NCI-H2081 (cell line): ENCODE measurements at places on chromosomes 16 and 17.

GRCh38 chr17:81509972-81510784, 2.4 kb downstream of the ACTG1 start:
- DNase-seq = no peak

DNA sequence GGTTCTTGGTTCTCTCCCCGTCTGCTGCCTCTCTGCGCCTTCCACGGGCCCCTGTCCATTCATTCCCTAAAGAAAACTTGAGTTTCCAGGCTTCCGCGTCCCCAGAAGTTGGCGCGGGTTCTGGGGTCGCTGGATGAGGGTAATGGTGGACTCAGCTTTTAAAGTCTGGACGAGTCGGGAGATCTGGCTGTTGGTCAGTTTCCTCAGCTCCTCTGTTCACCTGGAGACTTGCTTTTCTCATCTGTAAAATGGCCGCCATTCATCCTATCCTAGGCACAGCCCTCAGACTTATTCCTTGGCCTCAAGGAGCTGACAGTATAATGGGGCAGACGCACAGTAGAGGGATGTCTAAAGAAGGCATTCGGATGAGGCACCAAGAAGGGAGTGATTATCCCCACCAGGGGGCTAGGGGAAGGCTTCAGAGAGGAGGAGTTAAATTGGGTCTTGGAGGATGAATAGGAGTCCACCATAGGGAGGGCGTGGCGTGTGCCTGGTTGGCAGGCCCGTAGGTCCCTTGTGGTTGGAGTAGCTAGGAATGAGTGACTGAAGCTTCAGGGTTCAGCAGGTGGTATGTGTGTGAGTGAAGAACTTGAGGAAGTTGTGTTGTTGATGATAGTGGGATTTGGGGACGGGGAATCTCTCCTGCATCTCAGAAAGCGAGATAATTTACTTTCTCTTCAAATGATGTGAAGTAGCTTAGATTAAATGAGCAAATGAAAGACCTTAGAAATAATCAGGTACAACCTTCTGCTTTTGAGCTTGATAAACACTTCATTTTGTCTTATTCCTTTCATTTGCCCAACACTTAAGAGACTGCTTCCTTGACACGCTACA, 652 bp downstream of the VPS35L start:
- DNase-seq = no peak

DNA sequence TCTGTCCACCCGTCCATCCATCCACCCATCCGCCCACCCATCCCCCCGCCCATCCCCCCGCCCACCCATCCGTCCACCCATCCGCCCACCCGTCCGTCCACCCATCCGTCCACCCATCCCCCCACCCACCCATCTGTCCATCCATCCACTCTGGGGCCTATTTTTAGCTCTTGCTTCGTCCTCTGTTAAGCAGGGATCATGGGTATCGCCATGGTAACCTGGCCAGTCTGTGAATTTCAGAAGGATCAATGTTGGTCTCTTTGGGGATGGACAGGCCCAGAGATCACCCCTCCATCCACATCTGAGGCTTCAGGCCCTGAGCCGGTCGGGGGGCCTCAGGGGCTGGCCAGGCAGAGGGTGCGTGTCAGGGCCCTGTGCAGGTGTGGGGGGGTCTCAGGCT, 15.2 kb upstream of the DPEP1 start:
- no peak for DNase-seq

DNA sequence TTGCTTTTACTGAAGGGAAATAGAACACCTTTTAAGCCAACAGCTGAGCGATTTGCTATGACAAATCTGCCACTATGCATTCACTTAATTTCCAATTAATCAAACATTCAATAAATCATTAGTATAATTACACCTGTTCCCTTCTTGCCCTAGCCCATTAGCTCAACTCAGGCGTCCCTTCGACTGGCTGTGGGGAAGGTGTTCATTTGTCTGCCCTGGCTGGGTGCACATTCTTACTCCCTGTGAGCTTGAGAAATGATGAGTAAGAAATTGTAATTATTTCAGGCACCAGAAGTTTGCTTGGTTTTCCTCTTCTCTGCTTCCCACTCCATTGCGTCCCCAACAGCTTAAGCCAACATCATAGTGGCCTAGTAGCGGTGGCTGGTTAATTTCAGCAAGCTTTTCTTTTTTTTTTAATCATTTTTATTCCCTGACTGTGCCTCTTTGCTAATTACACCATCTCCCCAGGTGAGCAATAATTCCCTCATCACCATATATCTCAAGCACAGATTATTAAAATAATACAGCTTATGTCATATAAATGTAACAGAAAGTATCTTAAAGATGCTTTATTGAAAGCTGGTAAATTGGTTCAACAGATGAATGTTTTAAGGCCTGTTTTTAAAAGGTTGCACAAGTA, 623.9 kb upstream of the RBFOX1 start:
- no peak for DNase-seq

GRCh38 chr17:79844869-79845600, 5.8 kb upstream of the CBX4 start:
- peak; percentile 42 for DNase-seq

GRCh38 chr16:66434619-66435430, 7.7 kb downstream of the BEAN1 start:
- DNase-seq = no peak

DNA sequence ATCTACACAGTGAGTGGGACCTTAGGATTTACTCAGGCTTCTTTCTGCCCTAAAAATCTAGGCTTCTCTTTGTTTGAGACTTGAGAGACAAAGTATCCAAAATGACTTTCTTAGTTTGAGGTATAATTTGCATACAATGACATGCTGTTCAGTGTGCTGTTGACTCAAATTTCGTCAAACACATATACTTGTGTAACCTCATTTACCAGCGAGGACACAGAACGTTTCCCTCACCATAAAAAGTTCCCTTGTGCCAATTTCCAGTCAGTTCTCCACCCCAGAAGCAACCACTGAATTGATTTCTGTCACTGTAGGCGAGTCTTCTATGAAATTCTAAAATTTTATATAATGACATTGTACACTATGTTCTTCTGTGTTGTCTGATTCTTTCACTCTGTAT, 68.0 kb upstream of the MAF start:
- DNase-seq = no peak

GRCh38 chr16:49750341-49751000, 105.4 kb downstream of the ZNF423 start:
- DNase-seq = no peak

DNA sequence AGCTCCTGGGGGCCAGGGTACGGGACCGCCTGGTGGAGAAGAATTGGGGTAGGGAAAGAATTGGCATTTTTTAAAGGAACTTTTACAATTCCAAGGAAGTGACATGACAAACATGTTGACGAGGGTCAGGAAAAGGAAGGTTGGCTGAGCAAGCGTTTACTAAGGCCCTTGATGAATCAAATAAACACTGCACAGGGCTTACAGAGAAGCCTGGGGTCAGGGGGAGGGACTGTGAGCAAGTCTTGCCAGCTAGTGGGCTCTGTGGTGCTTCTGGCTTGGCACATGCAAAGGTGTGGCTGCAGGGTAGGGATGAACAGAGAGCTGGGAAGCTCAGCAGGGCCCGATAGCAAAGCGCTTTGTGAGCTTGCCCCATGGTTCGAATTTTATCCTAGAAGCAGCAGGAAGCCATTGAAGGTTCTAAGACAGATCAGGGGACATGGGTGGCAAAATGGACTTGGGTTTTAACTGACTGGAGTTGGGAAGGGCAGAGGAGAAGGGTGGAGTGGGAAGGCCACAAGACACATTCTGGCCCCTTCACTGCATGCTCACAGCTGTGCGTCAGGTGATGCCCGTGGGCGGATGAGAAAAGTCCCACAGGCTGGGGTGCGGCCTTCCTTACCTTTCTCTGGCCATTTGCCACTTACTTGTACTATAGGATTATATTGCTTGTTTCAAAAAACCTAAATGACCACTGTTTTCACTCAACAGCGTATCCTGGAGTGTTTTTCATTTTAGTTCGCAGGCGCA, 117.8 kb downstream of the SOCS1 start:
- no peak for DNase-seq

- no peak for DNase-seq
Observed at GRCh38 chr16:28304214-28304613, 11.9 kb downstream of the SBK1 start.

DNA sequence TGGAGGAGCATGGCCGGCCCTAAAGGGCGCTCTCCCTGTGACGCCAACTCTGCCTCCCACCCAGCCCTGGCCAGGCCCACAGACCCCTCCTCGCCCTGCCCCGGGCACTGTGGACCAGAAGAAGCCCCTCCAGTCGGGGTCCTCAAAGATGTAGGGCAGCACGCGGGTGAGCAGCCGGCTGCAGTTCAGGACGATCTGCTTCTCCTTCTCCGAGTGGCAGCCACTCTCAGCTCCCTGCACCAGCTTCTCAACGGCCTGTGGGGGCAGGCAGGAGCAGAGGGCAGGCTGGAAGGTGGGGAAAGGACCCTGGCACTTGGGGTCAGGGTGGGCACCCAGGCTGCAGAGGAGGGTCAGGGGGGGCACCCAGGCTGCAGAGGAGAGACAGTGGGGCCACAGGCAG, 8.9 kb downstream of the HID1 start:
- DNase-seq = no peak

DNA sequence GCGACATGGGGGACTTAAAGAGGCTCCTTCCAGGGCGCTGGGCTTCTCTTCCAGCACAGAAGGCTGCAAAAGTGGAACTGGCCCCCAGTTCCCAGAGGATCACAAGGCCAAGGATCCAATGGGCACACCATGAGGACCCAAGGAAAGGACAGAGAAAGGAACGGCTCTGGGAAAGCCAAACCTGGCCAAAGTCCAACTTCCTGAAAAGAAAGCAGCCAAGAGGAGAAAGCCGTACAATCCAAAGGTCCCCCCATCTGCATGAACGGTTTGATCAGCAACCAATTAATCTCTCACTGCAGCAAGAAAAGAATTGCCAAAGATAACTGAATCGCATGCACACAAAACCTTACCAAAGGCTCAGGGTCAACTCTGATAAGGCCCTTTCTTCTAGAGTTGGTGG, 19.8 kb upstream of the ICAM2 start:
- no peak for DNase-seq

DNA sequence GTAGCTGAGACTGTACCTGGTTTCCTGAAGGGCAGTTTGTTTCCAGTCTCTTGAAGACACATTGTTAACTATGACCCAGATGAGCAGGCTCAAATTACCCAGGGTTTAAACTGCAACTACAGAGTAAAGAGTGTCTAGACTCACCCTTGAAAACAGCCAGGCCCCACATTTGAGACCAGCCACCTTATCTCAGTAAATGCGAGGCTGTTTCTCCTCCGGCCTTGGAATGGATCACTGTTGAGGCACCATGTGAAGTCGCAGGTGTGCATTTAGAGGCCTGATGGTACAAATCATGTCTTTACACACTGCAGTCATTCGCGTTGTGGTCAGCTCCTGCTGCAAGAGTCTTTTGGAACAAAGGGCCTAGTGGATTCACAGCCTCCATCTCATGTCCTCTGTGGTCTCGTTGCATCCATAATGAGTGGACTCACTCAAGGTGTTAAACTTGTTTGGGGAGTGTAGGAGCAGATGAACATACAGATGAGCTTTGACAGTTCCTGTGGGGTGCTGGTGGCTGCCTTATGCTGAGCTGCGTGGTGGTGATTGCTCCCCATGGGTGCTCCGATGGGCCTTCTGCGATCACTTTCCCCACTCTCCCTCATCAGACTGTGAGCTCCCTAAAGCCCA, 18.5 kb upstream of the N4BP1 start:
- DNase-seq = no peak

DNA sequence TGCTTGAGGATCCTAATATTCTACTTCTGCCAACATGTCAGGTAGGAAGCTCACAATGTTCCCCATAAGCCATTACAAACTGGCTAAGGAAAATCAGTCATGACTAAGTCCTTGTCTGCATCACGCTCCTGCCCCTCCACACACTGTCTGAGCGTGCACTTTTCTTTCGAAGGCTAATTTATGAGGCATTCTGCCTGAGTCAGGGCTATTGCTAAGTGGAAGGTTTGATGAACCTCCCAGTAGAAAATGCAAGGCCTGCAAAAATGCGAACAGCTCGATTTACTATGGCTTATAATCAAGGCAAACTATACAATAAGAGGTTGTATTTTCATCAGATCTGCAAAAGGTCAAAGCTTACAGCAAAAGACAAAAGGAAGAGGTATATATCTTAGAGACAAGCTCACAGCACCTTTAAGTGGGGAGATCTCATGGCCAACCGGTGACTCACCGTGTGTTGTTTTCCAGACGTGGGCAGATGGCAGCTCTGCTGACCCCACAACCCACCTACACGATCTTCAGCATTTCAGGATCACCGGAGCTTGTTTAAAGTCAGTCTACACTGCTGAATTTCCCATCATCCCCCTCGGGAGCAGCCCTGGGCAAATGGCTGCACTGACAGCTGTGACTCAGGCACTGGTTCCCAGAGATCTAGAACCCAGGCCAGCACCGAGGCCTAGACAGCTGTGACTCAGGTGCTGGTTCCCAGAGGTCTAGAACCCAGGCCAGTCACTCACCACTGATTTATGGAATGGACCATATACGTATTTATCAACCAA, 26.1 kb downstream of the MEAK7 start:
- DNase-seq = no peak

DNA sequence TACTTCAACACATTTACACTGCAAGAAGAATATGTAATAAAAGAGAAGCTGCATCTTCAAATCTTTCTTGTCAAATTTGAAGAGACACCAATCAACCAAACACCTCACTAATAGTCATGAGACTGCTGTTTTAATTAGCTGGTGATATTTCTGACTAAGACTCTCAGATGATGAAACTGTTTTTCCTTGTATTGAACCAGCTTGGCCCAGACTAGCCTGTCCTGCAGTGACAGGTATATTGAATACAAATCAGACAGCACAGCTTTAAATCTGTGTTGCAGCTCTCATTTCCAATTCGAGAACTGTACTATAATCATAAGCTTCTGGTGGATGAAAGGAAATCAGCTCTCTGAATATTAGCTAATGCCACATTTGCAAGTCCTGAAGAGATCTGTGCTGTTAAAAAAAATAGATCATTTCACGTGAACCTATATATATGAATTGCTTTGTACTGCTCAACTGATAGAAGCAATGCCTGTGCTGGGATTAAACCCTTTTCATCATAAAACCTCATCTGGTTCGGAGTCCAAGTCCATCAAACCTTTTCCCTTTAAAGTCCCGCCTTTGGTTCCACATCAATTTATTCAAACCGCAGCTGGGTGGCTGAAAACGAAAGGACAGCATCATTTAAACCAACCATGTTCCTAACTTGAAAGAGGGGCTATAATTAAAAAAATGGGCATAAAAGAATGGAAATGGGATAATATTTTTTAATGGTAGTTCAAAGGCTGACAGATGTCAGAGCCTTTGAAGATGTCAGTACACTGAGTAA, 306.2 kb downstream of the CEP112 start:
- DNase-seq = no peak

GRCh38 chr17:1390432-1391367, 9.3 kb downstream of the YWHAE start:
- DNase-seq = no peak

- no peak for DNase-seq
Observed at GRCh38 chr16:67862623-67863583, 9.9 kb upstream of the EDC4 start.

- DNase-seq = no peak
Observed at GRCh38 chr16:3158026-3158509, 23.2 kb downstream of the ZNF213 start.

DNA sequence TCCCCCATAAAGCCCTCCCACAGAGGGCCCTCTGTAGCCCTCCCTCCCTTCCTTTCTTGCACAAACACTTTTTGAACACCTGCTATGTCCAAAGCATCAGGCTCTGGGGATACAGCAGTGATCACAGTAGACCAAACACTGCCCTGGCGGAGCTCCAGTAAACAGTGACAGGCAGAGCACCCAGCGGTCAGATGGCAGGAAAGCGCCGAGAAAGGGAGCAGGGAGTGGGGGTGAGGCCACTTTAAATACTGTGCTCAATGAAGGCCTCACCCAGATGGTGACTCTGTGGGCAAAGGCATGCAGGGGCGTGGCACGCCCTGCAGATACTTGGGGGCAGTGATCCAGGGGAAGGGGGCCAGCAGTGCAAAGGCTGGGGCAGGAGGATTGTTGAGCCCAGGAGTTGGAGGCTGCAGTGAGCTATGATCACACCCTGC, 7.6 kb downstream of the PRR29 start:
- peak; percentile 95 for DNase-seq
